ENCODE measurements at places on chromosomes 4 and X.

DNA sequence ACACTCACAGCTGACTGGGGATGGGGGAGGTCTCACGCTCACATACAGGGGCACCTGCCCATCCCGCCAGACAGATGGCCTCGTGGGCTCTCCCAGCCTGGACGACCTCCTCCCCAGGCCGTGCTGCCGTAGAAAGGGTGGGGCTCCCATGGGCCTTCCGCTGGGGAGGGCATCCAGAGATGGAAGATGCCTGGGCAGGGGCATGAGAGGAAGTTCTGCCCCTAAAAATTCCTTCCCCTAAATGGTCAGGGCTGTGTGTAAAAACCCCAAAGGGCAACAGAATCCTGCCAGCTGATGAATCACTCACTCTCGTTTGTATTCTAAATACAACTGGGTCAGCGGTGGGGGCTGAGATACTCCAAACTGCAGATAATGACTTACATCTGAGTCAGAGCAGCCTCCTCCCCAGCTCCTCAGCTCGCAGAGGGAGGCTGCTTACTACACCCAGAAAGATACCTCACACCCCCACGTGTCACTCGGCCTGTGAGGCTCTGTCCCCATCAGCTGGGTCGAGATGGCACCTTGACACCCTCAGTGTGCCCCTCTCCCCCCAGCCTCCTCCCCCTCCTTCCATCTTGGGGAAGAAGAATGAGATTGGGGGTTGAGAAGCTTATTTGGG lies 10.1 kb downstream of the WDR1 start:
- peak; percentile 69 for DNase-seq

- DNase-seq = no peak
Measured at GRCh38 chr4:19379191-19379708, 872.5 kb upstream of the SLIT2 start.

GRCh38 chr4:185127021-185127925 lies 15.8 kb upstream of the SLC25A4 start:
- DNase-seq = no peak

GRCh38 chr4:16659694-16660093 lies 238.8 kb downstream of the LDB2 start:
- no peak for DNase-seq

- no peak for DNase-seq
Measured at GRCh38 chr4:3122081-3122563, 47.6 kb downstream of the HTT start.

DNA sequence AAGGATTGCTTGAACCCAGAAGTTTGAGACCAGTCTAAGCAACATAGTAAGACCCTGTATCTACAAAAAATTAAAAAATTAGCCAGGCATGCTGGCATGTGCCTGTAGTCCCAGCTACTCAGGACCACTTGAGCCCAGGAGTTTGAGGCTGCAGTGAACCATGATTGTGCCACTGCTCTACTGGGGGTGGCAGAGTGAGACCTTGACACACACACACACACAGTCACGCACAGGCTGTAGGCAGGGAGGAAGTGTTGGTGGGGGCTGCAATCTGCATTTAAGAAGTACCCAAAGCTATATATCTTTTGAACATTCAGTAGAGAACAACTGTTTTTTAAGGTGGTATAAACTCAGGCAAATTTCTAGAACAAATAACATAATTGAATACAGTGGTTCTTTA lies 7.2 kb downstream of the SCRG1 start:
- DNase-seq = no peak

DNA sequence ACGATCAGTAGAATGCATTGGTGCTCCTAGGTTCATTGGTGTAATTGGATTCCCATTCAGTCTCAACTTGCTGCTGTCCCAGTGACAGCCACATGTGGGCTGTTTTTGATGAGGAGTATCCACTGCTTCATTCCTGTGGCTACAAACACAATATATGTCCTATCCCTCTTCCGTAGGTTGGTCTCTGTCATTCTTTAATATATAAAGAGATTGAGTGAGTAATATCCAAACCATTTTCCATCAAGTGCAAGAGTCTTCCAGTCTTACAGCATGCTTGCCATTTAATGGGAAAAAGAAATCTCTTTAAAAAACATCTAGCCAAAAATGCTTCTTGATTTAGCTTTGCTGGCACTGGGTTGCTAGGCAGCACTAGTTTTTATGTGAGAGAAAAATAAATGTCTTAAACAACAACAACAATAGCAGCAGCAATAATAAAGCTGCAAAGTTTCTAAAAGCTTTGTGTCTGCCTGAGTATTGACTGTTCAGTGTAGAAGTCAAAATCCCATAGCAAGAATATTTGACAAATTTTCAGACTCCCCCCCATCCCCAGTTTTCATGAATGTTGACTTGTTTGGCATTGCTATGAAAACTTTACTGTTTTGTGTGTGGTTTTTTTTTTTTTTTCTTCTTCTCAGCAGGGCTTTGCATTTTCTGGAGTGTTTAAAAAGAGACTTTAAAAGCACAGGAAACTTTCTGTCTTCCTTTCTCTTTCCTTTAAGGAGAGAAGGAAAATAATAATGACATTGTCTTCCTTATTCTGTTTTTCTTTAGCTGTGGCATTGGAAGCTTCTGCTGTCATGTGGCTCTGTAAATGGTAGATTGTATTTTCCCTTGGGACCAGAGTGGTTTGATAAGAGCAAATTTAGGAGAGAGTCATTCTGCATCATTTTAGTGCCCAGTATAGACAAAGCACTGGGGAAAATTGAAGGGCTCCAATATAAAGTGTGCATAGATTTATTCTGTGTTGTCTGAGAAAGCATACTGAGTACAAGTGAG lies 244.3 kb downstream of the ARHGAP10 start:
- no peak for DNase-seq

DNA sequence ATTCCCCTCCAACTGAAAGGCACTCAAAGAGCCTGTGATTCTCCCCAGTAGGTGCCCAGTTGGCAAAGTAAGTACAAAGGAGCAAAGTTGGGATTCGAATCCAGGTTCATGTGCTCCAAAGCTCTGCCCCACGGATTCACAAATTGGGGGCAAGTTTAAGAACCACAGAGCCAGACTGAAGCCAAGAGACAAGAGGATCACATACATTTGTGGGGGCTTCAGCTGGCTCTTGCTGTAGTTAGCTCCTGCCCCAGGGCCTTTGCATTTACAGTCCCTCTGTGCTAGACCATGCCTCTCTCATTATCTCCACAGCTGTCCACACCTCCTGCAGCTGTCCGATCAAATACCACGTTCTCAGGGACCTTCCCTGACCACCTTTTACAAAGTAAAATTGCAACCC lies 18.8 kb downstream of the PNMA6F start:
- no peak for DNase-seq

DNA sequence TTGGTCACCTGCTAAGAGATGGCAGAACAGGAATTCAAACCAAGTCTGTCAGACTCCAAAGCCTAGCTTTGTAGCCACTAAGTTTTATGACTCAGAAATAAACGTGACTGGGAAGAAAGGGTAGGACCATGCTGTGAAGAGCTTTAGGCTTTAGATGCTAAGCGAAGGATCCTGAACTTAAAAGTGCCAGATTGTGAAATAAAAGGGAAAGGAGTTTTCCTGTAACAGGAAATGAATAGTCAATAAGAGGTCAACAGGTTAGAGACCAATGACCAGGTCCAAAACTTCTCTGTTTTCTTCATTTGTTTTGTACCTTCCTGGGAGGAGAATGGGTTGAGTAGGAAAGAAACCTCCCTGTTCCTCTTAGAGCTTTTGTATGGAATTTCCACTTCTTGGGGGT lies 98.8 kb upstream of the EOLA2 start:
- DNase-seq = no peak

GRCh38 chrX:81120258-81120935 lies 81.3 kb downstream of the HMGN5 start:
- DNase-seq = no peak

DNA sequence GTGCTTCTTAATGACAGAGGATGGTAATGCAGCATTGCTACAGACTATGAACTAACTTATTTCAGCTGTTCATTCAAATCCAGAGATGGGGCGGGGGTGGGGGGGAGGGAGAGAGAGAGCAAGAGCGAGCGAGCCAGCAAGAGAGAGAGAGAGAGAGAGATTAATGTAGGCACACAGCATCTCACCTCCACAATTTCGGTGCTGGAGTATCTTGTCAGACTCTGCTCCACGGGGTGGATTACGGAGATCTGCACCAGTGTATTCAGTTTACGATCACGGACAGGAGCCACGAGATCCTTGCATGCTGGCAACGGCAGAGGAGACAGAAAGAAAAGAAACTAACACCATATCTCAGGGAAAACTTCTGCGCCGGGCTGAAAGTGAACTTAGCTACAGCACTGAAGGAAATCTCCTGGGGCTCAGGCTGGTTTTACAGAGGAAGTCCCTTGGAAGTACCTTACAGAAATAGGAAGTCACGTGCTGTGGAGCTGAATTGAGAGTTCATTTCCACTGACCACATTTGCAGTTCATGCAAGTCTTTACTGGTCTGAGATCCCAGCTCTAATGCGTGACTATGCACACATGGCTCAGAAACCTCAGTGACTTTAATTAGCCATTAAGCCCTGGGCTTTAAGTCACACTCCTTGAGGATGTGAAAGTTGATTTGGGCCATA lies 440.9 kb downstream of the INPP4B start:
- no peak for DNase-seq

DNA sequence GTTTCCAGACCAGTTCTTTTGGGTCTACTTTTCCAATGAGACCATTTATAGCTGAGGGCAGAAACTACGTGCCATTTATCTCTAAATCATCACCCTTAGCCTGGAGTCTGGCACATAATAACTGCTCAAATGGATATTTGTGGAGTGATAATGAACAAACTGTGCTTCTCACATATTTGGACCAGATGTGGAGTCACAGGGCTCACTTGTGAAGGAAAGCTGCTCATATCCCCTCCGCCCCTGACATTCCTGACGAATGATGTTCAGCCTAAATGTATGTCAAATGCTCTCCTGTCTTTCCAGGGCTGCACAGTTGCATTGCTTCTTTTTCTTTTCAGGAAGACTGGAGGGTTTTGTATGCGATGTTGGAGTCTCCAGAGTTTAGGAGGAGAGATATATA lies 110.1 kb downstream of the GBA3 start:
- no peak for DNase-seq

Measured in hypothalamus (tissue), 51 donors.